Fibroblast of skin of back (primary cell): ENCODE measurements at places on chromosomes 5 and 9.

DNA sequence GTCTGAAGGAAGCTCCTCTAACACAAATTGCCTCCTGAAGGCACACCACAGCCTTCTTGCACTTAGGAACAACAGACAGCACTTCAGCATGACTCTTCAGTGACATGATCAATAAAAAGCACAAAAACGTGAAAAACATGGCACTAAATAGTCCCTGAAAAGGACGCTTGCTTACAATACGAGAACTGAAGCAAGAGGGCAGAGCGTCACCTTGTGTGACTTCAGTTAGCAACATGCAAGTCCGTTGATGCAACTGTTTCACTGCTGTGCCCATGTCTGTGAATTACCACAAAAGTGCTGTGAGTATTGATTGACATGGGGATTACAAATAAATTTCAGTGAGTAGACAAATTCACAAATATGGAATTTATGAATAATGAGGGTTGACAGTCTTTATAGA lies 219.9 kb upstream of the GAS1 start:
- no peak for DNase-seq

- no peak for DNase-seq
These were observed 16.6 kb downstream of the USP20 start for GRCh38 chr9:129851821-129852220.

DNA sequence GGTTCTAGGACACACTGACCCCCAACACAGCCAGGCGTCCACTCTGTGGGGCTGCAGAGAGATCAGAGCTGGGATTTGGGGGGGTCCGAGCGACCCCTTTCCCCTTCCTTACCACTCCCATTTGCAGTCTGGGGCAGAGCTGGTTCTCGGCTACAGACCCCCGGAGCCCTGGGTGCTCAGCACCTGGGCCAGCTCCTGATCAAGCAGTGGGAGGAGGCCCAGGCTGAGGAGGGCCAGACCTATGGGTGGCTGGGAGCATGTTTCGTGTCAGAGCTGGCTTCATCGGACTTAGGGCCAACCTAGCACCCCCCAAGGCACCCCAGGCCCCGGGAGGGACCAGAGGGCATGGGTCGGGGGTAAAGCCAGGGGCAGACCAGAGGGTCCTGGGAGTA lies 7.6 kb downstream of the GRIN1 start:
- DNase-seq: no peak

- DNase-seq: no peak
These were observed 72.8 kb upstream of the ANKH start for GRCh38 chr5:14944350-14944739.

DNA sequence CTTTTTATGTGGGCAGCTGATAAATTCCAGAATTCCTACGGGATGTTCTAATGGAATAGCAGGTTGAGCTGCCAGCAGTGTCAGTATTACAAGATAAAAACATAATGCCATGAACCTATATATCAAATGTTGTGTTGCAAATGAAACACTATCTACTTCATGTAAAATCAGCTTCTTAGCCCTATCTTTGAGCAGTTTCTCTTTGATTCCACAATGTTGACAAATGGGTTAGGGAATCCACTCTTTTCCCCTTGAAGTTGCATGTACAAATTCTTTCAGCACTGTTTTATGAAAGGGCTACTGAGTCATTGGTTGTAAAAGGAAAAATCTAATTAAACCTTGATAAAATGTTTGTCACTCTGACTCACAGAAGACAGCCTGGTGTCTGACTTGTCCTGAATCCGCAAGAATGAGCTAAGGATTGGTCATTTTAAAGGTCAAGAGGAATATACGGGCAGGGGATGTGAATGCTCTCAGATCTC lies 950.6 kb upstream of the NUDT12 start:
- DNase-seq: peak; percentile 62

DNA sequence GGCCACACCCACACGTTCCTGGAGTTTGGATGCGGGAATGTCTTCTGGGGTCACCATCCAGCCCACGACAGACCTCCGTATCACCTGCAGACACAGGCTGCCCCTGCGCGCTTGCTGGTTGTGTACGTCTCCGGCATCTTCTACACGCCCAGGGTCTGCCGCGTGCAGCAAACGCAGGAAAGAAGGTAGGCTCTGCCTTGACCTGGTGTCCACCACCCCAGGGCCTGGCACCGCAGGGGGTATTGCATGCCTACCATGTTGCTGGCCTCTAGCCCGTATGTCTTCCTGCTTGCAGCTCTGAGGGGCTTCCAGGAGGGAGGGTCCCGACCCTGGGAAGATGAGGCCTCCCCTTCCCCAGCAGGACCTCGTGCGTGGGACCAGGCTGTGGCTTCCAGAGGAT lies 298.8 kb upstream of the IRX4 start:
- no peak for DNase-seq

GRCh38 chr5:68372161-68372560 lies 156.6 kb downstream of the PIK3R1 start:
- DNase-seq: no peak

DNA sequence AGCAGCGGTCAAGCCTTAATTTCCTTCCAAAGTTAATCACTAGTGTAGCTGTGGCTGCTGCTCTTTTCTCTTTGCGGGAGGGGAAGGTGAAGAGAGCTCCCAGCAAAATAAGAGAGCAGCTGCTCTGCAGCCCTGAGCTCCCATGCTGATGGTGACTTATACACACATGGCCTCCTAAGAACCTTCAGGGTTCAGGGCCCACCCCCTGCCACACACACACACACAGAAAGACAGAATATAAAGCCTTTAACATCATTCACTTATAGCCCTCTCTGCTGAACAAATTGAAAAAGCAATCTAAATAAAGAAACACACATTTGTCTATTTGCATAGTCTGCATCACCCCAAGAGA lies 43.6 kb downstream of the GAS1 start:
- DNase-seq: no peak

- DNase-seq: no peak
These were observed 468.5 kb upstream of the PIK3R1 start for GRCh38 chr5:67747096-67747495.

DNA sequence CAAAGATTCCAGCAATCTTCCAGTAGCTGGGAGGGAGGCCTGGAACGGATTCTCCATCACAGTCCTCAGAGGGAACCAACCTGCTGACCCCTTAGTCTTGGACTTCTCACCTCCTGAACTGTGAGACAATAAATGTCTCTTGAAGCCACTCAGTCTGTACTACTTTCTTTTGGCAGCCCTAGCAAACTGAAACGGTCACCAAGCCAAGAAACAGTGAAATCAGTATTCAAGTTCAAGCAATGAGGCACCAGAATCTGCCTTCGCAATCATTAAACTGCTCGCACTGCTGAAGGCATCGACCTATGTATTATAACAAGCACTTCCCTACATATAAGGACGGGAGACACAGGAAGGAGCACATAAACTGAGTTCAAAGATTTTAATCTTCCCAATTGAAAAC lies 120.6 kb upstream of the PUM3 start:
- no peak for DNase-seq

GRCh38 chr5:38453506-38453905 lies 102.9 kb downstream of the LIFR start:
- no peak for DNase-seq

GRCh38 chr5:147694772-147695171 lies 87.8 kb downstream of the JAKMIP2 start:
- no peak for DNase-seq

- no peak for DNase-seq
These were observed 175.3 kb downstream of the SMC2 start for GRCh38 chr9:104269374-104269773.

DNA sequence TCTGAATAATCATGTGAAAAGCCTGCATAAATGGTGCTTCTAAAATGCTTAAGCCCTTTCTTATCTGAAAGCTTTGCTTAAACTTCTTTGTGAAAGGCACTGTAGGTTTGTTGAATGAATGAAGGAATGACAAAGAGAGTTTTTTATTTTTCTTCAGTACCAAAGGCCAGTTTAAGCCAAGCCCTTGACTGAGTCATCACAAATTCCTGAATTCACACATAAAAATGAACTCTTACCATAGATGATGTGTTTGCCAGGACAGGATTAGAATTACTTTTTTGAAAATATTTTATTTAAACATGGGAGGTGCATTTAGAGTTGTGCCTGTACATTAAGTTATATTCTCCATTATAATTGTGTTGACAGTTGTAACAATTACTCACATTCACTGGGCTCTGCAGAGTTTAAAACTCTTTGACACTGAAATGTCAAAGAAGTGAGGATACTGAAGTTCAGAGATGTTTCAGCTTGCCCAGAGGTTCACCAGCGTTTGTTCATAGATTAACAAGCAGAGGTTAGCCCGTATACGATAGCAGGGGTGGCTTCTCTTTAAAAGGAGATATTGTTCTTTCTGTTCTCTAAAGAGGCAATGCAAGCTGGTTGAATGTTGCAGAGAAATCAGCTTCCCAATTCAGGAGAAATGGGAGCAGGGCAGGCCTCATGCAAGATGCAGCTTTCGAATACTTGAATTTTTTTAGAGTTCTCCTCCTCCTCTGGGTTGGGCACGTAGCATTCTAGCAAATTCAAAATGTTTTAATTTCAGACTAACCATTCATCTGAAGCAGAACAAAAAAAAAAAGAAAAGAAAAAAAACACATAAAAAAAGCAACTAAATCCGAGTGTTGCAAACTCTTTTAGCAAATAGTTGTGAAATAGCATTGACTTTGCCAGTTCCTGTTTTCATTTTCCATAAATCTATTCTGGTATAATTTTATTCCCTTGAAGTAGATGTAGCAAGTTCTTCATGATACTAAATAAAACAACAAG lies 358.7 kb upstream of the KLF4 start:
- DNase-seq: peak; percentile 65

- no peak for DNase-seq
These were observed 280.4 kb downstream of the MEF2C start for GRCh38 chr5:88602584-88602983.

GRCh38 chr9:35114840-35115628 lies 628 bp downstream of the ATOSB start:
- peak; percentile 81 for DNase-seq

DNA sequence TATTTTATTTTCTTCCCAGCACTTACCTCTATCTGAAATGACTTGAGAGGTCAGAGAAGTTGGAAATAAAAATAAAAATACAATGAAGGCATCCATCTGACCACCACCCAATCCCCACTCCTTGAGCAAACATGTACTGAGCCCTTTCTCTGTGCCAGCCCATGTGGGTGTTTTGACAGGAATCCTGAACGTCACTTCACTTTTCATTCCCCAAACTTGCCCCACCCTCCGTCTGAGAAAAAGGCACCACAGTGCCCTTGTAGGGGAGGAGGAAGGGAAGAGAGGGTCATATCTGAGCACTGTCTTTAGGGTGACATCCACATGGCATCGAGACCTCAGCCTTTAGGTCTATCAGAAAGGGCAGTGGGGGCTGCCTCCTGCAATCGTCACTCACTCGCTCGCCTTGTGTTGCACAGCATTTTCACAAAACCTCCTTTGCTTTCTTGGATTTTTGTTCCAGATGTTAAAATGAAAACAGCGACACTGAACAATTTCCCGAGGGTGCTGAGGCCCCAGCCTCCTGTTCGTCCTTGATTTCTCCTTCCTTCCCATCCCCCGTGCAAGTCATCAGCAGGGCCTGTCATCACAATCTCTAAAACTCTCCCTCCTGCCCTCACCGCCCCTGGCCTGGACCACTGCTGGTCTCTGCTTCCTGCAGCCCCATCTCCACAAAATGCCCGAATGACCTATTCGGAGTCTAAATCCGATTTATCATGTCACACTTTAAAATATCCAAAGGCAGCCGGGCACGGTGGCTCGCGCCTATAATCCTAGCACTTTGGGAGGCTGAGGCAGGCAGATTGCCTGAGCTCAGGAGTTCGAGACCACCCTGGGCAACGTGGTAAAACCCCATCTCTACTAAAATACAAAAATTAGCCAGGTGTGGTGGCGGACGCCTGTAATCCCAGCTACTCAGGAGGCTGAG lies 13.0 kb downstream of the HIGD2A start:
- DNase-seq: no peak

GRCh38 chr9:32701321-32702022 lies 66.0 kb upstream of the TAF1L start:
- no peak for DNase-seq

GRCh38 chr9:29290516-29290915 lies 1717.2 kb upstream of the C9orf72 start:
- DNase-seq: no peak

DNA sequence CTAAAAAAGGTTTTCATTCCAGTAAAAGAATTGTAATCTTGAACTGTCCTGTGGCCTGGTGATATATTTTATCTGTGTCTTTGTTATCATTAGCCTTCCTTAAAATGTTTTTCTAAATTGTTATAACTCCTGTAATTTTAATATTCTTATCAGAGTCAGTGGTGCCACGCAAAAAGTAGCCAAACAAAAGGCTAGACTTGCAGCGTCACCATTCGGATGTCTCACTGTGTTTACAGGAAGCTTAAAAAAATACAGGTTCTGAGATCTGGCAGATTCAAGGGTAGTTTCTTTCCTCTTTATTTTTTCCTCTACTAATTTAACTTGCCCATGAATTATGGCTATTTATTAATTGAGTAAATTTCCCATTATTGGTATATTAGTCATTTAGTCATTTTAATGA lies 362.3 kb downstream of the MAT2B start:
- DNase-seq: peak; percentile 9

- peak; percentile 7 for DNase-seq
These were observed 56.7 kb downstream of the SAXO1 start for GRCh38 chr9:18976221-18976708.

DNA sequence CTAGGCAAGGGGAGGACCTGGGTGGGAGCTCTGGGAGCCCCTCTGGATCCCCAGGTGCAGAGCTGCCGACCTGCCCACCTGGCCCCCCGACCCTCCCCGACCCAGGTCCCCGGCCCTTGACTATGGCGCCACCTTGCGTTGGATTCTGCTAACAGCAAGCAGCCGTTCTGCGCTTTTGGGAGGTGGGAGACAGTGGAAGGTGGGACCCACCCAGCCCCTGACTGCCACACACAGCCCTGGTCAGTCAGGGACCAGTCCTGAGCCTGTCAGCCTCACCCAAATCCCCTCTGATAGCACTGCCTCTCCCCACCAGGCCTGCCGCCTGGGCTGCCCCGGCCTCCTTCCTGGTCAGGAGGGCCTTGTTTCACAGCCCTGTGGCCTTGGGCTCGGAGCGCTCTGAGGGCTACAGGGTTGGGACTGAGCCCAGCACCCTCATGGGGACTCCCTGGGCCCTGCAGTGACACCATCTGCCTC lies 77.9 kb downstream of the HMCN2 start:
- DNase-seq: no peak

GRCh38 chr5:159601216-159601615 lies 270.9 kb upstream of the IL12B start:
- no peak for DNase-seq

DNA sequence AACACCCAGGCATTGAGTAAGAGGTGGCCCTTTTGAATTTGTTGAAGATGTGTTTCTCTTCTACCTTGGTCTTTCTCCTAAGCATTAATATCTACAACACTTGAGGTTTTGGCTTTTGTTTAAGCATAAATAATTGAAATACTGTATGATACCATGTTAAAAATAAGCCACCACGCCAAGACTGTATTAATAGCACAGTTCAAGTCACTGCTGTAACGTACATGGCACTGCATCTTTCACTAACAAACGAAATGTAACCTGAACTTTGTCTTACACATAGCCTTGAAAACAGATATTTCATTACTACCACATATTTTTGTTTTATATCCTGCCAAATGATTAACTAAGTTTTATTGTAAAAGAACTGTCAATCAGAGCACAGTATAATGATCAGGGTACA lies 112.8 kb downstream of the MLLT3 start:
- no peak for DNase-seq
